ENCODE measurements at places on chromosomes 7 and 10.

GRCh38 chr10:18449611-18450026, 201.8 kb downstream of the NSUN6 start:
- DNase-seq = no peak

DNA sequence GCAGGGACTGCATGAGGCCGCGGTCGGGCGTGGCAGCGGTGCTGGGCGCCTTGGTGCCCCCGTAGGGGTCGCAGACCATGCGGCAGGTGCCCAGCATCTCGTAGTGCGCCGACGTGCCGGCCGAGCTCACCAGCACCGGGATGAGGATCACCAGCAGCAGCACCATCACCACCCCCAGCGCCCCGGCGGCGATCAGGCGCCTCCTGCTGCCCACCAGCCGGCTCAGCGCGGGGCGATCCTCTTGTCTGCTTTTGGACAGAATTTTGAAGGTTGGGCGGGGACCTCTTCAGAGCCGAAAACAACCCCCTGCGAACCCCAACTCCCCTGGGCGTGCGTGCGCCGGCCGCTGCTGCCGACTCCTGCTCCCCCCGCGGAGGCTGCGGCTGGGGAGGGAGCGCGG, 779 bp downstream of the C1QL3 start:
- no peak for DNase-seq

- DNase-seq = no peak
Observed at GRCh38 chr10:107971973-107972372, 807.5 kb upstream of the SORCS1 start.

DNA sequence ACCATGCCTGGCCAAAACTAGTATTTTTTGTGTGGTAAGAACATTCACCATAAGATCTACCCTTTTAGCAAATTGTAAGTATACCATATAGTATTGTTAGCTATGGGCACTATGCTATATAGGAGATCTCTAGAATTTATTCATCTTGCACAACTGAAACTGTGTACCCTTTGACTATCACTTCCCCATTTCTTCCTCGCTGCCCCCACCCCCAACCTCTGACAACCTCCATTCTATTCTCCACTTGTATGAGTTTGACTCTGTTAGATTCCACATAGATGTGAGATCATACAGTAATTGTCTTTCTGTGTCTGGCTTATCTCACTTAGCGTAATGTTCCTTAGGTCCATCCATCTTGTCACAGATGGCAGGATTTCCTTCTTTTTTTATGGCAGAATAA, 3.6 kb downstream of the CASP7 start:
- no peak for DNase-seq

DNA sequence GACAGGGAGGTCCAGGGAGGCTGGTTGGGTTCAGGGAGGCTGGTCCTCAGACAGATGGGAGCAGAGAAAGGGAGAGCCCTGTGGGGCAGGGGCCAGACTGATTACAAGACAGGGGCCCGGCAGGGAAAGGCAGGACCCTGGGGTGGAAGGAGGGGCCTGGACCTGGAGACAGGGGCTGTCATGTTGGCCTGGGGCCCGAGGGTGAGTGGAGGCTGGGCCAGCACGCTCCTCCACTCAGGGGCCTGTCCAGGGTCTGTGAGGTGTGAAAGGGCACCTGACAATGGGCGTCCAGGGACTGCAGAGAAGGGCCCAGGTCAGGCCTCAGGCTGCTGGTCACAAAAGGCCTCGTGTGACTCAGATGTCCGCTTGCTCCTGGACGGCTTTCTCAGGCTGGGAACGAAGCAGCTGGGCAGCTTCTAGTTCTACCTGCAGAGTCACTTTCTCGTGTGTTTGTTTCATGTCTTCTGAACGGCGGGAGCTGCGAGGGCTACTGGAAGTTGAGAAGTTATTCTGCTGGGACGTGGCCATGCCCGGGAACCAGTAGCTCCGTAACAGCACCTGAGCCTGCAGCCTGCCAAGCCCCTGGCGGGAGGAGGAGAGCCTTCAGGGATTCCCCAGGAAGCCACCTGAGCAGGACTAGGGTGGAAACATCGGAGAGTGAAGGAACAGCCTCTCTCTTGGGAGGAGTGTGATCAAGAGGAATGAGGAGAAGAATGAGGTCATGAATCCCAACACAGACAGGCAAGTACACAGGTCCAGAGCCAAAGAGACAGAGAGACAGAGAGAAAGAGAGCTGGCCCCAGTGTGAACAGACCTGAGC, 65.8 kb downstream of the KLF6 start:
- DNase-seq = no peak

DNA sequence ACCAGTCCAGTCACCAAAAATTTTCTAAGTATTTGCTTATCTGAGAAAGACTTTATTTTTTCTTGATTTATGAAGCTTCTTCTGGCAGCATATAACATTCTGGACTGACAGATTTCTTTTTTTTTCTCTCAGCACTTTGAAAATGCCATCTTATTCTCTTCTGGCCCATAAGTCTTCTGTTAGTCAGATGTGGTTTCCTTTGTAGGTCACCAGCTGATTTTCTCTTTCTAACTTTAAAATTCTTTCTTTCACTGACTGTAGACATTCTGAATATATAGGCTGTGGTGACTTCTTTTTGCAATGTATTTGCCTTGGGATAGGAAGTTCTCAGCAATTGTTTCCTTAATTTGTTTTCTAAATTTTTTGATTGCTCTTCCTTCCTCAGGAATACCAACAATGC, 172.5 kb downstream of the CCDC7 start:
- DNase-seq = no peak

DNA sequence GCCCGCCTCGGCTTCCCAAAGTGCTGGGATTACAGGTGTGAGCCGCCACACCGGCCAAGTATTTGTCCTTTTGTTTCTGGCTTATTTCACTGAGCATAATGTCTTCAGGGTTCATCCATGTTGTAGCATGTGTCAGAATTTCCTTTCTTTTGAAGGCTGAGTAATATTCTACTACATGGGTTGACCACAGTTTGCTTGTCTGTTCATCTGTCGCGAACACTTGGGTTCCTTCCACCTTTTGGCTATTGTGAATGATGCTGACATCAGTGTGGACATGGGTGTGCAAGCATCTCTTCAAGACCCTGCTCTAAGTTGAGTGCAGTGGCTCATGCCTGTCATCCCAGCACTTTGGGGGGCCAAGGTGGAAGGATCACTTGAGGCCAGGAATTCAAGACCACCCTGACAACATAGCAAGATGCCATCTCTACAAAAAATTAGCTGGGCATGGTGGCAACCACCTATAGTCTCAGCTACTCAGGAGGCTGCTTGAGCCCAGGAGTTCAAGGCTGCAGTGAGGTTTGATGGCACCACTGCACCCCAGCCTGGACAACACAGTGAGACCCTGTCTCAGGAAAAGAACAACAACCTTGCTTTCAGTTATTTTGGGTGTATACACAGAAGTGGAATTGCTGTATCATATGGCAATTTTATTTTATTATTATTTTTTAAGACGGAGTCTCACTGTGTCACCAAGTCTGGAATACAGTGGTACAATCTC, 17.0 kb downstream of the CHST12 start:
- DNase-seq = no peak

GRCh38 chr10:72265990-72266865, 7.5 kb upstream of the DDIT4 start:
- DNase-seq = no peak

- DNase-seq = no peak
Observed at GRCh38 chr10:97071496-97071895, 114.3 kb downstream of the SLIT1 start.

- DNase-seq = no peak
Observed at GRCh38 chr7:137335814-137336213, 7.7 kb downstream of the PTN start.

GRCh38 chr7:130350945-130351790, 6.6 kb downstream of the CPA5 start:
- DNase-seq = no peak

DNA sequence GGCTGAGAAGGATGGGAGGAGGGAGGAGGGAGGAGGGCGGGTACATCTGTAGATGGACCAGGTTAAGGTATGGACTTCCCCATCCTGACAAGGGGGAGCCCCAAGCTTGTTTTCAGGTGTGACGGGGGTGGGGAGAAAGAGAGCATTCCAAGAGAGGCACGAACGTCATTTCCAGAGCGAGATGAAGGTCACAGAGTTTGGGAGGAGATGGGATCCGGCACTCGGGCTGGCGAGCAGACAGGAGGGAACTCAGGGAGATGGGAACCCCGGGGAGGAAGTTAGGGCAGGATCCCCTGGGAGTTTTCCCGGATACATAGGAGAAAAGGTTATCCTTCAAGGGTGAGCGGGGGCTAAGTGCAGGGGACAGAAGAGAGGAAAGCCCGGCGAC, 118.8 kb downstream of the CUX1 start:
- DNase-seq = no peak
